Activated CD8-positive, alpha-beta T cell treated with anti-CD3 and anti-CD28 coated beads for 36 hours (primary cell): ENCODE measurements at places on chromosomes 11 and 22. TPM values are rescaled to one million over a fixed set of nuclear protein-coding genes. Genes with fewer than 3 reads are reported as not detected.

C2CD3 gene
- total RNA-seq: 22.5 TPM

PCF11 gene
- 53.9 TPM for total RNA-seq

SYT13 gene
- not detected for total RNA-seq

GRCh38 chr22:47101321-47101885 is 339.0 kb downstream of the TBC1D22A start:
- H3K4me3 ChIP-seq: no peak overlapping the region
- no peak for DNase-seq
- H3K27ac ChIP-seq: no peak overlapping the region
- peaks cover 9% of the 10 kb centered on the region for H3K36me3 ChIP-seq
- peaks cover 3% of the 10 kb centered on the region for H3K4me1 ChIP-seq
- H3K27me3 ChIP-seq: no peaks in the 10 kb centered on the region
